ENCODE measurements at places on chromosomes 4 and X.

- peak; percentile 51 for DNase-seq
These were observed 66.3 kb downstream of the WWC2 start for GRCh38 chr4:183165376-183165775.

GRCh38 chr4:142725886-142726285 lies 120.2 kb downstream of the INPP4B start:
- no peak for DNase-seq

DNA sequence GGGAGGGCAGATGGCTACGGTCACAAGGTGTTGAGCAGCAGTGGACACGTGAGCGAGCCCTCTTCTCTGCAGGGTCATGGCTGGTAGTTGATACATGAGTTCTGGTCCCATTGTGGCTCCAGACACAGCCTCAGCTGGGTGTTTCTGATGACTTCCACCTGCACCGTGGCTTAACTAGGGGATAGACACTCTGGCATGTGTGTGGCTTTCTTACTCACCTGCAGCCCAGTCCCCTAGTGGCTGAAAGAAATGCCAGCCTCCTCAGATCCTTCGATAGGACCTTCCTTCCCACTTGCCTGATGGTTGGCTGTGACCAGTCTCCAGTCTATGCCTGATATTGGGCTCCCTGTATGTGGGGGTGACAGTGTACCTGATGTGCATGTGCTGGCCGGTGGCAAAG lies 5.0 kb downstream of the GPR78 start:
- DNase-seq: no peak

DNA sequence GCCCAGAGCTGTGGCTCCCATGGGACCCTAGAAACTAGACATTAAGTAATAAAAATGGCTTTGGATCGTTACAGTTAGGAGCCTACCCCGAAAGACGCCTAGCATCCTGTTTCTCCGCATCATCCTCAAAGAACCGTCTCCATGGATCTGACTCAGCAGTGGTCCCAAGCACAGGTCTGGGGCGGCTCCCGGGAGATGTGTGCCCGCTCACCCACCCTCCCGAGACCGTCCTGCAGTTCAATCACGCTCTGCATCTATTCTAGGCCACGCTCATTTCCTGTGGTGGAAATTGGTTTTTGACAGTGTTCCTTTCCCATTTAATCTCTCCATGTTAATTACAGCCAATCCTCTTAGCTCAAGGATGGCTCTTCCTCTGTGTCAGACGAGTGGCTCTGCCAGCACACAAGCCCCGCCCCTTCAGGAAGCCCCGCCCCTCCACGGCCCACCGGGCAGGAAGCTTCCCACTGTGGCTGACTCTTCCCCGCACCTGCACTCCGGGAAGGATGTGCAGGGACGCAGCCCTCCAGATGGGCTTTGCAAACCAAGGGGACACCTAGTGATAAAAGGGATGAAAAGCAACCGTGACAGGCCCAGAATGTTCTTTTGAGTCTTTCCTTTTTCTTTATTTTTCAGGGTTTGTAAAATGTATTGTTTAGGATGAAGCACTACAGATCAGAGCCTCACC lies 34.5 kb upstream of the HELT start:
- DNase-seq: peak; percentile 37

DNA sequence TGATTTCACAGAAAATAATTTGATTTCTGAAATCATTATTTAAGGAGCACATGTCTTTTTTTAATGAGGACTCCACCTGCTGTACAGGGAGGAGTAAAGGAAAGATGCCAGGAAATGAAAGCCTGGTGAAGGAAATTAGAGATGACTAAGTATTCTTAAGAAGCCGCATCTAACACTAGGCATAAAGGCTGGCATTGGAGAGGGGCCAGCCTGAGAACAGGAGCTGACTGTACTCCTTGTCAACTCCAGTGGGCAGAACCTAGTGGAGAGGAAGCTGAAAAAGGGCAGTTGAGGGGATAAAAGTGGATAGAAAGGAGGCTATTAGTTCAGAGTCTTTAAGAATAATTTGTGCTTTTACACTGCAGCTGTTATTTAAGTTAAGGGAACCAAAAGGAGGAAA lies 393.0 kb downstream of the PPP1R2C start:
- DNase-seq: no peak

DNA sequence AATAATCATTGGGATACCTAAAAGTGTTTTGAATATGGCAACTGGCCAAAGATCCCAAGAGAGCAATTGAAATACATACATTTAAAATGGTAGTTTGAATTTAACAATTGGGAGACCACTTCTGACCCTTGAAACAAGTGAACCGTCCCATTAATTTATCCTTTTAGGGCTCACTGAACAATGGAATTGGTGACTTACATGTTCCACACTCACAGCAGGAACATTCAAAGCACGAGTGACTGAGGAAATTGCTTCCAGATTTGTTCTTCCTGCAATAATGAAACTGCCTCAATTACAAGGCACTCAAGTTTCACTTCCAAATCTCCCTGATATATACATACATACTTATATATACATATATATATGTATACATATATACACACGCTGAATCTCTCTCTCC lies 20.6 kb downstream of the SLC39A8 start:
- DNase-seq: no peak

DNA sequence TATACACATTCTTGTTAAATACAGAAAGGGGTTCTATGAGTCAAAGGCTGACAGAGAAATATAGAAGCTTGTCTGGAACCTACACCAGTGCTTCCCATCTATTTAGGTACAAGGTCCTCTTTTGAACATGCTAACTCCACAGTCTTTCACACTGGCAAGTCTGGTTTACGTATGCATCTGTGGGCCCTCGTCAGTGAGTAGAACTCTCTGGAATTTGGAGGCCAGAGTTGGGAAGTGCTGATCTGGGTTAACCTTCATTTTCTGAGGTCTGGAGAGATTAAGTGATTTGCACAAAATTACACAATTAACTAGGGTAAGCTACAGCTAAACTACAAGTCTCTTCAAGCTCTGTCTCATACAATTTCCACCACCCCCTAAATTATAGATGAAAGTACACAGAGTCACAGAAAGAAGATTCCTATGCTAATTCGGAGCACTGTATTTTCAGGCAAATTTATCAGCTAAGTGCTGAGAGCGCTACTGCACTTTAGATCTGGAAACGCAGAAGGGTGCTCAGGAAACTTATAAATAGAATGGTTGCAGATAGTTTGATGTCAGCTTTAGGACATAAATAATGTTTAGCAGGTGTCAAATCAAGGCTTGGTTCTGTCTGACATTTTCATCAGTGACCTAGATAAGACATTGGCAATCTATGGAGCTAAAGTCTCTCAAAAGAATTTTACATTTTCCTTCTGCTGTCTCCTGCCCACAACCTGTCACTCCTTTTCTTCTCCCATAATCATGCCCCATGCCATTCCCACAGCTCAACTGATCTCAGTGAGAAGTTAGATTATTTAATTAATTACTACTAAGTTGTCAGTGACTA lies 43.0 kb upstream of the PDLIM5 start:
- DNase-seq: peak; percentile 51

DNA sequence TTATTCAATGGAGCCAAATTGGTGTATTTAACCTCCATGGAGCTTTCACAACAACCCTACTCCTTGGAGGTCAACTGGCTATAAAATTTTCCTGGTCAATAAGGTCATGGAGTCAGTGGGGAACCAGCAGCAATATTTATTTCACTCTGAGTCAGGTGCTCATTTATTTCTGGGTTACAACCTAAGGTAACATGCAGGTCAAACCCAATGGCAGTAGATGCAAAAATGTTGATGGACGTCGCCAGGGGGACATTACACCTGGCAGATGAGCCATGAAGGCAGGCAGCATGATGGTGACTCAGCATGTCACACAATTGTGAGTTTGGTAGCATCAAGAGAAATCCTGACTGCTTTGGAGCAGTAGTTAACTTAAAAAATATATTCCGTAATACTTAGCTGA lies 514.1 kb downstream of the IL15 start:
- no peak for DNase-seq

GRCh38 chr4:1903035-1903434 lies 31.8 kb downstream of the NSD2 start:
- DNase-seq: no peak

DNA sequence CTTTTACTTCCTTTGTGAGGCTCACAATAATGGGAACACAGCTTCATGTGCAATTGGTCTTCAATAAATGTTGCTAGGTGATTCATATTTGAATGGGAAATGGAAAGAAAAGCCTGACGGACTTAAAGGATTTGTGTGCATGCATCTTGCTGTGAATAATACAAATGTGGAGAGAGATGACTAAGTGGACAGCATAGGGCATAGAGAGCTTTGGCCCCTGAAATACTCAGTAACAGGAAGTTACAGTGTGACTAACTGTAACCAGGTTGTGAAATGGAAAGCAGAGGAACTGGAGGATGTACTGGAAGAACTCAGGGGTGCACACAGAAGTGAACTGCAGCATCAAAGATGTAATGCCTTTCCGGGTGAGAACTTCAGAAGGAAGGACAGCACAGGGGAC lies 206.7 kb downstream of the MGST2 start:
- peak; percentile 97 for DNase-seq

GRCh38 chrX:75522565-75523431 lies at the start of gene ZDHHC15:
TSS of gene ZDHHC15 (minus strand) at chrX:75523037. CDS start at chrX:75523024, 13 bp downstream.
- DNase-seq: no peak

DNA sequence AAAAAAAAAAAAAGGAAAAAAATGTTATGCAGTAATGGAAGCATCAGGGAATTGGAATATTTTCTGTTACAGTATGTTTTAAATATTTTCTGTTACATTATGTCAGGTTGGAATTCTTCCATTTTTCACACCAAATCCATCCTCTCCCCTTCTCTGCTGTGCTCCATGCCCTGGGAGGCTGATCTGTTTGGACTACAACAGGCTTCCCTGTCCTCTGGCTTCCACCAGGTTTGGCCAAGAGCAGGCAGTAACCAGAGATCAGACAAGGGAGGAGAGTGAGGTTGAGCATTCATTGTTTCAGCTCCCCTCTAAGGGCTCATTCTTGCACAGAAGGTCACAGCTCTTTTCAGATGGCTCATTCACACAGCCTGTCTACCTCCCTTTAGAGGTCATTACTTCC lies 11.7 kb upstream of the TMEM184C start:
- DNase-seq: no peak

- peak; percentile 96 for DNase-seq
These were observed 55.7 kb downstream of the ANTXR2 start for GRCh38 chr4:80017125-80017854.

- DNase-seq: no peak
These were observed 10.3 kb upstream of the CENPU start for GRCh38 chr4:184744236-184744635.

DNA sequence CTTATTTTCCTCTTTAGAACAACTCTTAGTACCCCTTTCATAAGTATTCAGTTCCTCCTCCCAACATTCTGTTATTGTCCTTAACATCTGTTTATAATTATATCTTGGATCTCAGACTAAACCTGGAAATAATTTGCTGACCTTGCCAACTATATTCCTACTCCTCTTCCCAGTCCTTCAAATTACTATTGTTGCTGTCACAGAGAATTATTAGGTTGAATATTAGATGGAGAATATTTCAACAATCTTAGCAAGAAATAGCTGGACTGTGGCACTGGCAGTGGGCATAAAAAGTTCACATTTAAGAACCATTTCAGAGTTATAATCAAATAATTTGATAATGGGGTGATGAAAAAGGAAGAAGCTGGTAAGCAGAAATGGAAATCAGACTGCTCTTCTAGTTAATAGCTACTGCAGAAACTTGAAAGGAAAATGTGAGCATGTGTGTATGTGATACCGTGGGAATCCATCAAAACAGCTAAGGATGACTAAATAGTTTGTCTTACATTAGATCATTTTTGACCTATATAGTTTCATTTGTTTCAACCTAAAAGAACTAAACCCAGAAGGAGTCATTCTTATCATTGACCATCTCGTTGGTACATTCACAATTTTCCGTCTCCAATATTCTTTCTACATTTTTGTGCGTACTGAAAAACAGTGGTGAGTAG lies 43.3 kb upstream of the PRDM8 start:
- DNase-seq: peak; percentile 71

DNA sequence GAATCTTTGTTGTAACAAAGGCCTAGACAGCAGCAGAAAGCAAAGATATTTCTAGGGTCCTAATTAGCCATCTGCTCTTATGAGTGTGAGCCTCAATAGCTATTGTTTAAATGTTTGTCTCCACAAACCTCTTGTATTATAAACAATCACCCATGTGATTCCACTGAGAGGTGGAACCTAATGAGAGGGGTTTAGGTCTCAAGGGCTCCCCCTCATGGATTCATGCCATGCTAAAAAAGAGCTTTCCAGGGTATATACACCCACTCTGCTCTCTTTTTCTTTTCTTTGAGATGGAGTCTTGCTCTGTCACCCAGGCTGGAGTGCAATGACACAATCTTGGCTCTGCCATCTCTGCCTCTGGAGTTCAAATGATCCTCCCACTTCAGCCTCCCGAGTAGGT lies 42.1 kb downstream of the TRIM61 start:
- DNase-seq: no peak

- no peak for DNase-seq
These were observed 112.2 kb upstream of the JADE1 start for GRCh38 chr4:128697323-128697722.

GRCh38 chr4:86398187-86398586 lies 38.3 kb upstream of the MAPK10 start:
- DNase-seq: no peak

DNA sequence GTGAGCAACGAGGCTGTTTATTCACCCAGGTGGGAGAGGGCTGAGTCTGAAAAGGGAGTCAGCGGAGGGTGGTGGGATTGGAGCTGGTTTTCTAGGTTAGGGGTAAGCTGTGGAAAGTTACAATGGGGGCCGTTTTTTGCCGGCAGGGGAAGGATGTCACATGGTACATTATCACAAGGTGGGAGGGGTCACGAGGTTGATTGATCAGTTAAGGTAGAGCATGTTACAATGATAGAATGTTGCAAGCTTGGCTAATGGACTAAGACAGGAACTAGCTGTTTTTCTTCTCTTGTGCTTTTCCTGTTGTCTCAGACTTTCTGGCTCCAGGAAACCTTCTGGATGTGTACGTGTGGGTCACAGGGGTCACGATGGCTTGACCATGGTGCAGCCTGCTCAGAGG lies 536.3 kb upstream of the HTR2C start:
- no peak for DNase-seq

DNA sequence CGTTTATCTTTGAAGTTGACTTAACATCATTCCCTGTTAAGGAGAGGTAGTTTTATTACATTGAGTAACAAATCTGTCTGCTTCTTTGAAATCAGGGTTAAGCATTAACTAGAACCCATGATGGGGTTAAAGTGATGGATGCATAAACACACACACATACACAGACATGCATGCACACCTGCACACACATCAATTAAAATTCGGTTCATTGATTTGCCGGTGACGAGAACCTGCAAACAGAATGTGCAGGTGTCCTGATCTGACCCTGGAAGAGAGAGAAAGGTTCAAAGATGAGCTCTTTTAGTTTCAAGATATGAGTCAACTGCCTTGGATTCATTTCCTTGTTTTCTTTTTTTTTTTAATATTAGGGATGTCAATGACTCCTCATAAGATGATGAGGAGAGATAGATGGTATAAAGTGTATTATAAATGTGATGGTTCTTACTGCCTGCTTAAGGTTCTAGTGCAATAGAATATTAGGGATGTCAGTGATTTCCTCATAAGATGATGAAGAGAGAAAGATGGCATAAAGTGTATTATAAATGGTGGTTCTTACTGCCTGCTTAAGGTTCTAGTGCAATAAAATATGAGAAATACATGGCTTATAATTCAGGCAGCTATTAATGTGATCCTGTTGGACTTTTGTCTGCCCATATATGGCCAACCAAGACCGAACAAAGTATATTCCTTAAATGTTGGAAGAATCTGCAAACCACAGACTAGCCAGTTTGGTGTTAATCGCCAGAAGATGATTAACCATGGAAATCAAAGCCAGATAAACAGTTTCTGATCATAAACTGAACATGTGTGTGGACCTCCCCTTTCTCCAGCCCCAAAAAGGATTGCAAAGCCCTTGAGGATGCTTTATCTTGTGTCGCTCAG lies 14.1 kb upstream of the CD99 start:
- no peak for DNase-seq

All from IMR-90 (cell line).